ENCODE measurements at places on chromosomes 1 and 21.

GRCh38 chr1:204506201-204506968 is 9.8 kb upstream of the MDM4 start:
- DNase-seq: peak; percentile 45

DNA sequence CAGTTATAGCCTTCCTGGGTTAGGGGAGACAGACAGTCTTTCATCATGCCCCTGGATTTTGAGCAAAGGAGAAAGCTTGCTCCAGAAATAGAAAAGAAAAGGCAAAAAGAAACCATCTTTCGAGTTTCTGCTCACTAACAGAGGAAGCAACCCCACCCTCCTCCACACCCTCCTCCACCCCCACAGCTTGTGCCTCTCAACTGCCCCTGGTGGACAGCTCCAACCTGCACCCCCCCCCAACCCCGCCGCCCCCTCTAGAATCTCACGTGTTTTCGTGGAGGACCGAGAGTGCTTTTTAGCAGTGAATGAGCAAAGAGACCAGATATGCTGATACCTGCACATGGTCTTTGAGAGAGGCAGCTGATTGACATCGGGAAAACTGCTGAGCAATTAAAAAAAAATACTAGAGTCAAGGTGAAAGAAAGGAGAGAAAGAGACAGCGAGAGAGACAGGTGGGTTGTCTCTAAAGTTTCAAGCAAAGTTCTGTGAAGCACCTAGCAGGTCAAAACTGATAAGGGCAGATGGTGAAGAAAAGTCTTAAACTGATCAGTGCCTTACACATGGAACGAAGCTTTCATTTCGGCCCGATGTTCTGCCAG is 358.3 kb downstream of the KIF26B start:
- no peak for DNase-seq

GRCh38 chr1:24257373-24257772 is 61.8 kb upstream of the GRHL3 start:
- DNase-seq: no peak

GRCh38 chr1:160115545-160116282 is at the start of gene ATP1A2:
Gene ATP1A2, plus strand, starts transcription at chr1:160115759. Its CDS starts 103 bp downstream, at chr1:160115862.
- no peak for DNase-seq

- DNase-seq: no peak
These were observed 121.5 kb upstream of the RAB4A start for GRCh38 chr1:229149435-229149834.

DNA sequence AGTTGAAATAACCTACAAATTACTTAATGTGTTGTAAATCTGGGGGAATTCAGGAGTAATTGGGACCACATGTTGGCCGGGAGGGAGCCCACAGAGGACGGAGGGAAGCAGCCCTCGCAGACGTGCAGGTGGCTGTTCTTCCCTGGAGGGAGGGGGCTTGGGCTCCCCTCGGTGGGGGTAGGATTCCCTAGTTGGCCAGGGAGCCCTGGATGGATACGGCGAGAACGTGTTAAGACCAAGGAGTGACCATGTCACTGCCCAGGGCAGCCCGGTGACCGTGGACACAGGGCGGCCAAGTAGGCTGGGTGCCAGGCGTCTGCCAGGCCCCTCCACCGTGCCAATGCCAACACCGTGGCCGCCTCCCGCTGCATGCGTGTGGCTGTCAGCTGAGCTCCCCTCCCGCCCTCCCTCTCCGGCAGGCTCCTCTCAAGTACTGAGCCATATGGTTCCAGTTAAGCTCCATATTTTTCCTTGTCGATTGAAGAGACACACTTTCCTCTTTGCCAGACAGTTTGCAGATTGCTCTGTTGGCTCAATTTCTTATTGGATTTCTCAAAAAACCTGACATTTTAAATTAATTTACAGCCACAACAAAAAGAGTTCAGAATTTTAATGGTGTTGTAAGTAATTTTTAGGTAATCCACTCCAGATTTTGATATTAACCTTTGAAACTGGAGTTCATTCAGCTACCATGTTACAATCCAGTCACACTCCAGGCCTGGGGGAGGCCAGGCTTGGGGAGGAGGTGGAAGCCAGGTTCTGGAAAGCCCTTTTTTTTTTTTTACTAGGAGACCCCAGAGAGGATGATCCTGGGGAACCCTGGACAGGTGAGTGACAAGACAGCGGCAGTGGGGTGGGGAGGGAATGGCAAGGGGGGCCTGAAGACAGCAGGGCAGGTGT is 71.2 kb downstream of the CASZ1 start:
- no peak for DNase-seq

- no peak for DNase-seq
These were observed 926.6 kb downstream of the LTN1 start for GRCh38 chr21:28066076-28066475.

GRCh38 chr1:30183006-30183405 is 540.4 kb downstream of the MATN1 start:
- DNase-seq: no peak

- no peak for DNase-seq
These were observed 33.8 kb downstream of the HS2ST1 start for GRCh38 chr1:86948212-86948611.

GRCh38 chr1:24828887-24829192 is 83.6 kb downstream of the CLIC4 start:
- no peak for DNase-seq

GRCh38 chr1:33836911-33837310 is 27.0 kb upstream of the HMGB4 start:
- no peak for DNase-seq

DNA sequence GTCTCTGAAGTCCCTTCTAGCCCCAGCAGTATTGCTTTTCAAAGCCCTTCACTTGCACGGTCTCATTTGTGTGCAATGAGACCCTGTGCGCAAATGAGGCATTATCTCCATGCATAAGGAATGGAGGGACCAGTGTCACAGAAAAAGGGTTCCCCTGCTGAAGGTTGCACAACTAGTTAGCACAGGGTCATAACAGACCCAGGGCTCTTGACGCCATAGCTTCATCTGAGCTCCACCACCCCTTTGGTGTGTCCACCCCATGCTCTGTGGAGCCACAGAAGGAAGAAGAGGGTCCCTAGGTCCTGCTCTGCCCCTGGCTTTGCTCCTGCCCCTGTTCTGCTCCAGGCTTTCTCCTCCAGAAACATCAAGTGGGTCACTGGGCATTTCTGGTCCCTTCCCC is 12.6 kb downstream of the SH2D2A start:
- DNase-seq: no peak

GRCh38 chr1:9291914-9292360 is 757 bp upstream of the SPSB1 start:
- no peak for DNase-seq

DNA sequence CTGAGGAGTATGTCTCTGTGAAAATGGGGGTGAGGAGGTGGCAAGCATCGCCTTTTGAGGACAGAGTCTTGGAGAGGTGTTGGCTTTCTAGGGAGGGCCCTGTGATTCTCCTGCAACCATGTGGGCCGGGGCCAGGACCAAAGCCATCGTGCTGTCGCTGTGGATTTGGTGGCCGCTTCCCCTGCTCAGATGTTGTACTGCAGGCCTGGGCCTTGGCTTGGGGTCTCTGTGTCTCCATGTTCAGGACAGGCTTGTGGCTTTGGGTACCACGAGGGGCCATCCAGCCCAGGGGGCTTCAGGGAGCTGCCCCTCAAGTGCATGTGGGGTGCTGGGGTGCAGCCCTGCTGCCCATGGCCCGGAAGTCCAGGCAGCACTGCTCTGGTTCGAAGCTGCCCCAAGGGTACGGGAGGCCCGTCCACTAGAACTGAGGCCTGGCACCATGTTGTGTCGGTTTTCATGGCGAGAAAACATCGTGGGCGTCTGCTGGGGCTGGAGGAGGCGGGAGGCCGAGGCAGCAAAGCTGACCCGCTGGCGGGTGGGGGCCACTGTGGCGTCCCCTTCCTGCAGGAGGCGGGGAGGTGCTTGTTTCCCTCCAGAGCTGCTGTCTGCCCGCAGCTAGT is 55.4 kb downstream of the SKI start:
- DNase-seq: no peak

DNA sequence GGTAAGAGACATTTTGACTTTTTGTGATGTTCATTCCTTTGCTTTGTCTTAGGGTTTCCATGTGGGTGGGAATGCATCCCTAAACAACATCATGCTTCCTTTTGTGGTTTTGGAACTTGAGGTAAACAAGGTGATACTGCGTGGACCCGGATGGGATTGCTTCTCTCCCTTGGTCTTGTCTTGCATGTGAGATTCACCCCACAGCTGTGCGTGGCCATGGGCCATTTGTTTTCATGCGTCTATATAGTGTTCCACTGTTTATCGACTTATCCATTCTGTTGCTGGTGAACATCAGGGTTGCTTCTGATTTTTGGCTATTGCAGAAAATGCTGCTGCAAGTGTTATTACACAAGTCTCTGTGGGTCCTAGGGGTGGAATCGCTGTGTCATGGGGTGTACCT is 21.1 kb downstream of the CRYAA start:
- DNase-seq: no peak

DNA sequence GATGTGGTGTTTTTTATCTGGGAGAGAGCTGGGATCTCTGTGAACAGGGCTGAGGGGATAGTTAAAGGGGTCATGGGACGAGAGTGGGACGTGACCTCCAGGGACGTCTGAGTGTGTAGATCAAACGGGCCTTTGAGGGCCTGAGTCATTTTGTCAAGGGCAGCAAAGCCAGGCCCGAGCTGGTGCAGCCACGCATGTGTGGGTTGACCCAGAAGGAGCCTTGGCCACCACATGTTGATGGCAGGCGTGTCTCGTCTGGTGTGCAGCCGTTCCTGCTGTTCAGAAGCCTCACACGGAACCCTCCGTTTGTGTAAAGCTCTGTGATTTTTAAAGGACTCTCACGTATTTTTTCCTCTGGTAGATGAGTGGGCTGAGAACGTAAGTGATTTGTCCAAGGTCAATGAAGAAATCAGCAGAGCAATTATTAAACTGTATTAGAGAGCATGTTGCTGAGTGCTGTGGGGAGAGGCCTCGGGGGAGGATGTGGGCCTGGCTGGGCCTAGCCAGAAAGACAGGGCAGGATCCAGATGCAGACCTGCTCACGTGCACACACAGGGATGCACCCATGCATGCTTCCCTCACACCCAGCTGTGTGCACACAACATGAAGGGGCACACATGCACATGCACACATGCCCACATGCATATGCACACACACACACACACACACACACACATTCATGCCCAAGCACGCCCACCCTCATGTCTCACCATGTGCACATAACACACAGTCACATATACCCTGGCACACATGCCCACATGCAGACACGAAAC is 89.8 kb downstream of the AJAP1 start:
- no peak for DNase-seq

GRCh38 chr1:30657131-30658013 is 66.0 kb downstream of the MATN1 start:
- no peak for DNase-seq

DNA sequence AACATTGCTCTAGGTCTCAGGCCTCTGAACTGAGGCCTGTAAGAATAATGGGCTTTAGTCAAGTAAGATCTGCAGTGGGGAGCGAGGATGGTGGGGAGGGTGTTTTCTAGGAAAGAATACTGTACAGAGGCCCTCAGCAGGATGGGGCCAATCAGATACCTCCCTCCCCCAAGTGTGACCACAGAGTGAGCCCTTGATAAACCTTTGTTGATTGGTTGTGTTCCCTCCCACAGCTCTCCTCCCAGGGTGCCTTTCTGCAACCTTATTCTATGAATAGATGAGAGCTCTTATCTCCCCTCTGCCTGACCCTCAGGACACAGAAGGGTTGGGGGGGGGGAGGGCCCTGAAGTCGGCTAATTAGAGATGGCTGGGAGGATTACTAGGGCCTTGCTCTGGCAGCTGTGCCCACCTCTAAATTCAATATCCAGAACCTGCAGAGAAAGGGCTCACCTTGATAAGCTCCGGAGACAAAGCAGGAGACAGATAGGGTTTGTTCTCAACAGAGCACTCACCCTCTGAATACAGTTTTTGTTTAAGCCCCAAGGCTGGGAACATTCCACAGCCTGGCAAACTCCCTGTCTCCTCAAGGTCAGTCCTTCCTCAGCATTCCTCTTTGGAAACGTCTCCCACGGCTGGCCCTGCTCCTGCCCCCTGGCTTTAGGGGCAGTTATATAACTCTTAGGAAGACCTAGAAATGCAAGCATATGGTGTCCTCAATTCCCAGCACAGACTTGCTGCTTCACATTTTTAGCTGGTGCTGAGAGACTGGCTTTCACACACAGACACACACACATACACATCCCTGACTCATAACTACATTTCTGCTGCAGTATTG is 42.9 kb downstream of the ATP1A1 start:
- DNase-seq: no peak

GRCh38 chr1:81545734-81546133 is 255.0 kb upstream of the ADGRL2 start:
- DNase-seq: no peak

Data from activated CD4-positive, CD25-positive, alpha-beta regulatory T cell (primary cell).